Astrocyte (in vitro differentiated cells and primary cell): ENCODE measurements at places on chromosomes 2 and 18.
A peak's percentile ranks its signal among the peaks of the same experiment; 100 is the strongest.

DNA sequence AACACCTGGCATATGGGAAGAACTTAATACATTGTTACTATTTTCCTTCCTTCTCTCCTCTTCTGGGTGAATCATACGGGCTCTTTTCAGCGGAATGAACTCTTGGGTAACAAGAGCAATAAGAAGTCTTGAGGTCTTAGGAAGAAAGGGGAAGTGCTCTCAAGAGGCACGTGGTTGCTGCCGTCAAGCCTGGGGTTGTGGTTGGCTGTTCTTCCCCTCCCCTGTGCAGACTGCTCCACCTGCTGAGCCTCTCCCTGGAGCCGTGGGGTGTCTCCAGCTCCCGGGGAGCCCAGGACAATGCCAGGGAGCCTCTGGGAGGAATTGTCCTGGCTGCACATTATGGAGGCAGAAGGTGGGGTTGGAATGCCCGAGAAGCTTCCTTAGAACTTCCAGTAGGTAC lies 19.4 kb downstream of the TOGARAM2 start:
- no peak for DNase-seq

GRCh38 chr2:239787538-239788050 lies 237.5 kb downstream of the NDUFA10 start:
- DNase-seq = no peak

DNA sequence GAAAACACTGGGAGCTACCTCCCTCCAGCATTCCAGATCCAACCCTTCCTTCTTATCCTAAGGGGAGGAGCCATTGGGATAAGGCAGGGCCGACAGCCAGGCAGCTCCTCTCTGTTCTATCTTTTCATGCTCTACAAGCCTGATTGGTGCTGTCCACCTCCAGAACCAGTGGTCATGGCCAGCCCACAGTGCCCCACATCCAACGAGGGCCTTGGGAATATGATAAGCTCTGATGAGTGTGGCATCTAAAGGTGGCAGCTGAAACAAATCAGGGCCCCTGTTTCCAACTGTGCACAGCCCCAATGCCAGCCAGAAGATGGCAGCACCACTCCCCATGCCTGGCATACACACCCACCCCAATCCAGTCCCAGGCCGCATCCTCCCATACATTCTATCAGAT lies 329.3 kb downstream of the C1D start:
- no peak for DNase-seq

- DNase-seq = no peak
These were observed 3.5 kb upstream of the ARHGAP15 start for GRCh38 chr2:143125717-143126116.

DNA sequence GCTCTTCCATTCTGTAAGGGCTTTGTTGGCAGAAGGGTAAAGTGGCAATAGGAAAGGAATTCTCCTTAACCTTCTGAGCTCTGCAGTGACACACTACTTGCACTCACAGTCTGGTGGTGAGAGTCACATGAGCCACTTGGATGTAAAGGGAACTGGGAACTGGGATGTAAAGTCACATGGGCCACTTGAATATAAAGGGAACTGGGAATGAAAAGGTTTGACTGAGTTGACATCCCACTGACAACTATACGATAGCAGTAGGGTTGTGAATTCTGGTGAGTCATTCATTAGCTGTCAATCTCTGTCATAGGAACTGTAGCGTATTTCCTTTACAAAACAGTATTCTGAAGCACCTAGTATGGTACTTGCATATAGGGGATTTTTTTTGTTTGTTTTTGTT lies 5.5 kb downstream of the RPE start:
- DNase-seq = peak; percentile 0

GRCh38 chr2:8563814-8564474 lies 117.9 kb upstream of the ID2 start:
- DNase-seq = no peak

DNA sequence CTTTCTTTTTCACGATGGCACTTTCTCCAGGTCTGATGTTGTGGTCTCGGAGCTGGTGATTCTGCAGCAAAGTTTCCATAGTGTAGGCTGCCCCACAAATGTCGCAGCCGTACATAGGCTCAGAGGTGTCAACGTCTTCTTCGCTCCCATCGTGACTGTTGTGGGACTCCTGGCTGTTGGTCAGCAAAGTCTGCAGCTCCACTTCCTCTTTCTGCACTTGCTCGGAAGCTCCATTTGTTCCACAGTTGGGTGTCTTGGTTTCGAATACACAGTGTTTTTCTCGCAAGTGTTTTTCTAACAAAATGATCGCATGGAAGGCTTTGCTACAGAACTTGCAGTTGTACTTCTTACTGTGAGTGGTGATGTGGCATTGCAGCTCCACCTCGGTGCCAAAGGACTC lies 126.8 kb downstream of the ZNF521 start:
- no peak for DNase-seq

DNA sequence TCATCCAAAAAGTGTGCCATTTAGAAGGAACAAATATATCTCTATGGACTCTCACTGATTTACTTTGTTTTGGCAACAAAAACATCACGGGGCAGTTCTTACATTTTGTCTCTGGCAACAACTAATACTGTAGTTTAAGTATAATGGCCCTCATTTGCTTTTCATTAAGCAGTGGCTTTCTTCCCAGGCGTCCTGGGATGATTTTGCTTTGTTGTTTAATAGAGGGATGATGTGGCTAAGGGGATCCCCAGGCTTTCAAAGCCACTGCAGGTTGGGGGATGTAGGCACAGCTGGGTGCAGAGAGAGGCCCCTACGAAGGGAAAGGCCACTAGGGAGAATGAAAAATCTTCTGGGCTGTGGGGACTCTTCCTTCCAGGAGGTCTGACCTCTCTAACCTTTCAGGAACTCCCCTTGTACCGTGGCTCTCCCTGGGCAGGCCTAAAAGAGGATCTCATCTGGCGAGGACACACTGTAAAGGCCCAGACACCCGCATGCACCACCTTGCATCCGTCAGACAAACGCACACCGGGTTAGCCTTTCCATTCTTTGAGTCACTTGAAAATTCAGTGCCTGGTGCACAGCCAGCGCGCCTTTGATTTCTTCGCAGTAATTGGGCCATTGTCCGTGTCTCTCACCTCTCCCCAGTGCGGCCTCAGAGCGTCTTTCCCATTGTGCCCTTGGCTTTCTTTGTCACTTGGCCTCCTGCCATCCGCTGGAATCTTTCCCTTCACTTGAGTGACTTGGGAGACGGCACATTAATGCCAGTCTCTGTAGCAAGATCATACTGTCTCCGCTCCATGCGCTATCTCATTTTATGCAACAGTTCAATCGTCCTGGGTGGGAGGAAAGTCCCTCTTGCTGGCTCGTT lies 40.3 kb upstream of the AFF3 start:
- no peak for DNase-seq

DNA sequence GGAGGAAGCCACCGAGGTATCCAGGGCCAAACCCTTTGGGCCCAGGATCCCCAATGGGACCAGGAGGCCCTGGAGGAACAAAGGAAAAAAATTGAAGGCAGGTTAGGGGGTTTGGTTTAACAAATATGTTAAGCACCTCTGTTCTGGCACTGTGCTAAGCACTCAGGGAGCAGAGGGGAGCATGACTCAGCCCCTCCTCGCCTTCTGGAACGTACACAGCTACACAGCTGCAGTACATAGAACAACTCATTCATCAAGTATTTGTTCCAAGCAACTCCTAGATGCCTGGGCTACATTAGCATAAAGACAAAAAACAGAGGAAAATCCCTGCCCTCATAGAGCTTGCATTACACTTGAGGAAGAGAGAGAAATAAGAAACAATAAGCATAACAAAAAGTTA lies 153.6 kb downstream of the COL4A4 start:
- peak; percentile 61 for DNase-seq

DNA sequence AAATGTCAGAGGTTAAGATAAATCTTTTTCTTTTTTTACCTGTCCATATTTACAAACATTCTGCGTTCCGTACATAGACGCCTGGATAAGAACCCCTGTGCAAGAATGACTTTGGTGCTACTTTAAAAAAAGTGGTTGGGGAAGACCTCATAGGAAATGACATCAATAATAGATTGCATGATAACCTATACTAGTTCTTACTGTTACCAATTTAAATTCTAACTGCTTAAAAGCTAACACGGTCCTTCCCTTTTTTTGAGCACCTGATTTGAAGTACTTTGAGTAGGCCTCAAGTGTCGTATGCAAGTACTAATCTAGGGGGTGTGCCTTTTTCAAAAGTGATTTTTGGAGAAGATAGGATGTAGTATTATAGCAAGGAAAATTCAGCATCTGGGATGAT lies 2.1 kb downstream of the SLC39A10 start:
- peak; percentile 31 for DNase-seq

DNA sequence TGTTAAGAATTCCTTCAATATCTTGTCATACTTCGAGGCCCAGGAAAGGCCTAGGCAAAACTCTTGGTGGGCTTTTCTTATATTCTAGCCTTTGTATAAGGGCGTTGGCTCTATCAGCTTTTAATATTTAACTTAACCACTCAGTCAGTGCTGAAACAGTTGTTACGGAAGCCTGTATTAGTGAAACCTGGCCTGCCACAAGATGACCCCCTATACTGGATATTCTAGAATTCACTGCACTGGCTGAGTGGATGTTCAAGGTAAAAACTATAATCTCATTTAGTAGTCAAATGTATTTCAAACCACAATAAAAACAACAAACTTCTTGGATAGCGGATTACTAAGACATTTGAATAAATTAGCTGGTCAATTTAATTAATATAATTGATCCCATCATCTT lies 91.7 kb upstream of the HNMT start:
- DNase-seq = no peak

- no peak for DNase-seq
These were observed 39.8 kb upstream of the SMIM21 start for GRCh38 chr18:75467281-75467795.

DNA sequence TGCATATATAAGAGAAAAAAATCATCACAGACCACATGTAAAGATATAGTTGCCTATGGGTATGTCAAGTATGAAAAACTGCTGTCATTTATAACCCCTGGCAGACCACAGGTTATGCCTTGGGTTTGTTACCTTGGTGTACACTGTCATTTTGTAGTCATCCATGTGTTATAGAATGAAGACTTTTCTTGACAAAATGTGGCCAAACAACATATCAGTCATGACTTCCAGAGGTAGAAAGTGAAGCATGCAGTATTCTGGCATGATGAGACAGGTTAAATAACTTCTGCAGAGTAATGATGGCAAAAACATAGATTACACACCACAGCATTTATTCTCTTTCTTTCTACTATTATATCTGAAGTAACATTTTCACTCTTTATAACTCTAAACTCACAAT lies 74.9 kb upstream of the NEUROD1 start:
- DNase-seq = no peak

DNA sequence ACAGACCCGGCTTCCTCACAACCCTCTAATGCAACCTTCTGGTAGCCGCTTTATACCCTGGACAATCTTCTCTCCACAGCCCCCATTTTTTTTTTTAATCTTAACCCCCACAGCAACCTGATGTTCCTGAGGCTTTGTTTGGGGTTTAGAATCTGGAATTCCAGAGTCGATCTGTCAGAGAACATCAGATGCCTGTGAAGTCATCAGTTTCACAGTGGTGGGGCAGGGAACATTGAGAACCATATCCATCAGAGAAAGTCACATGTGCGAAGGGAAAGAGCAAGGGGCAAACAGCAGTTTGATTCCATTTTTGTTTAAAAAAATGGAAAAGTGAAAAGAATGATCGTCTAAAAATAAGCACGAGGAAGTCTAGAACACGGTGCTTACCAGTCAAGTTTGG lies 20.6 kb downstream of the NPAS2 start:
- no peak for DNase-seq

DNA sequence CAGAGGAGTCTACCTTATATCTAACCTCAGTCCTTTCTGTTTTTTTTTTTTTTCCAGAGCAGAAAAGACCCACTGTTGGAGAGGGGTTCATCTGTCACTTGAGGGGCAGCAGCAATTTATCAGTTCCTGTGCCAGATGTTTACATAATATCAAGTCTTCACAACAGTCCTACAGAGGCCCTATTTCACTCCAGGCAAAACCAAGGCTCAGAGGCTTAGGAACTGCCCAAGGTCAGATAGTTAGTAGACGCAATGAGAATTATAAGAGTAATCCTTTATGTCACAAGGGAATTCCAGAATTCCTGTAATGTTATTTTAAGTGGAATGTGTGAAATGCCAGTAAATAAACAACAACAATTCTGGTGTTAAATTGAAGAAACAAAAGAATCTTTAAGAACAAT lies 696.1 kb downstream of the NRXN1 start:
- no peak for DNase-seq

DNA sequence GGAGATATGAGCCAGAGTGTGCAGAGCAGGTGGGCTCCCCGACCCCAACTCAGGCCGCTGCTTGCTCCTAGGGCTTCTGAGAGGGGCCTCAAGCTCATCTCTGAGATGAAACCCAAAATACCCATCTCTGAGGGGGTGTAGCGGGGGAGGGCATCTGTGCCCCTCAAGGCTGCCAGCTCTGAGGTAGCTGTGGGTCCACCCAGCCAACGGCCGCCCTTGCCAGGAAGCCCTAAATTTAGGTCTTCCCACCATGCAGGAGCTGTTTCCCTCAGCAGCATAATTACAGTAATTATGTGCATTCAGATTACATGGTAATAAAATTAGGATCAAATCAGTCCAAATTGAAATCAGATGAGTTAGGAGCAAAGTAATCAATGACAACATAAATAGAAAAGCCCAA lies 97.8 kb upstream of the MCFD2 start:
- no peak for DNase-seq

GRCh38 chr2:239918749-239919148 lies 106.4 kb downstream of the NDUFA10 start:
- no peak for DNase-seq

- DNase-seq = no peak
These were observed 98.5 kb downstream of the CTIF start for GRCh38 chr18:48637081-48637990.

GRCh38 chr2:230144355-230144754 lies 75.4 kb downstream of the SP110 start:
- DNase-seq = no peak

- DNase-seq = peak; percentile 48
These were observed 6.3 kb upstream of the ADGRF3 start for GRCh38 chr2:26352892-26353291.

GRCh38 chr2:164671664-164672396 lies 50.5 kb upstream of the GRB14 start:
- DNase-seq = peak; percentile 39

GRCh38 chr2:216606551-216607276 lies 26.5 kb upstream of the IGFBP2 start:
- no peak for DNase-seq

DNA sequence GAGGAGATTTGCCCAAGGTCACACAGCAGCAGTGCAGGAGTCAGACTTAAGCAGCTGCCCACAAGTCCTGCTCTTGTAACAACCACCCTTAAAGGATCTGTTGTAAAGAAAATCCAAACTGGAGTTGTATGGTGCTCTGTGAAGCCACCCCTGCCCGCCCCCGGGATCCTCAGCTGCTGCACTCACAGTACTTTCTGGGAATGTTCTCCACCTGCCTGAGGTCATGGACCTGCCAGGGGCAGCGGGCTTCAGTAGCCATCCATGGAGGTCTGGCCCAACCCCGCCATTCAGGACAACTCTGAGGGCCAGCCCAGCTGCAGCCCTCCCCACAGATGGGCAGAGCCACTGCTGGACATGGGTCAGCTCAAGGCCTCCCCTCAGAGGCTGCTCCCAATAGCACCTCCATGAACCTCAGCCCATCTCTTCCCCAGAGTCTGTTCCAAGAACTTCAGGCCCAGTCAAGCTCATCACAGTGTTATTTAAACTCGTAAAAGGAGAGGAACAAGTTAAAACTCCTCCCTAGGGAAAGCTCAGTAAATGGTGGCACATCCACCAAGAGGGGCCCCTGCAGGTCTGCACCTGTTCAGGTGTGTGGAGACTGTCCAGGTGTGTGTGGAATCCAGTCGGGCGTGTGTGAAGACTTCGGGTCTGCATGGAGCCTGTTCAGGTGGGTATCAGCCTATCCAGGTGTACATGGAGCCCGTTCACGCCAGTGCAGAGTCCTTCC lies 39.4 kb upstream of the GPC1 start:
- DNase-seq = no peak
